ENCODE measurements at places on chromosomes 11 and 22. TPM values are rescaled to one million over a fixed set of nuclear protein-coding genes. Genes with fewer than 3 reads are reported as not detected.

The OR8D4 gene
- total RNA-seq, result 0.64 TPM

The TYR gene
- not detected for total RNA-seq

The NKAPD1 gene
- 12.8 TPM for total RNA-seq

The UFD1 gene
- total RNA-seq, result 45.7 TPM

The TPBGL gene
- 0.11 TPM for total RNA-seq

The HPX gene
- total RNA-seq, result 5.3 TPM

The MOGAT2 gene
- total RNA-seq, result 211 TPM

The APOBEC3G gene
- 2.1 TPM for total RNA-seq

The GGTLC2 gene
- not detected for total RNA-seq

The OR51B5 gene
- not detected for total RNA-seq

All from colonic mucosa (tissue), 4 donors.